ENCODE measurements at places on chromosomes 4 and X.

DNA sequence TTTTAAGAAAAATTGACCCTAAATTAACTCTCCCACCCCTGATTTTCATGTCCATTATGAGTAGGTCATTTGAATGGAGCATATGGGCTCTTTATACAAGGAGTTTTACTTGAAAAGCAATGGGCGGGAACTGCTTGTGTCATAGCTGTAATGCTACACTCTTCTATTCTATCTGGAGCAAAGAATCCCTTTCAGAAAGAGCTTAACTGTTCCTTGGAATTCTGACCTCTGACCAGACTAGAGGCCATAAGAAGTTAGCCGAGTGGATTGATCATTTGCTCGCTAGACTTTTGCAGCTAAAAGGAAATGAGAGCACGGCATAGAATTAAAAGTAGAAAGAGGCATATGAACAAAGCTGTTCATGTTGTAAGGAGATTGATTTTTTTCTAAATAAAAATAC lies 79.1 kb downstream of the DOCK11 start:
- DNase-seq: no peak

GRCh38 chr4:13615161-13615560 lies 12.4 kb downstream of the BOD1L1 start:
- no peak for DNase-seq

GRCh38 chrX:46573892-46574773 lies 568 bp downstream of the CHST7 start:
- DNase-seq: no peak

GRCh38 chrX:65697915-65698796 lies 30.7 kb downstream of the MSN start:
- no peak for DNase-seq

DNA sequence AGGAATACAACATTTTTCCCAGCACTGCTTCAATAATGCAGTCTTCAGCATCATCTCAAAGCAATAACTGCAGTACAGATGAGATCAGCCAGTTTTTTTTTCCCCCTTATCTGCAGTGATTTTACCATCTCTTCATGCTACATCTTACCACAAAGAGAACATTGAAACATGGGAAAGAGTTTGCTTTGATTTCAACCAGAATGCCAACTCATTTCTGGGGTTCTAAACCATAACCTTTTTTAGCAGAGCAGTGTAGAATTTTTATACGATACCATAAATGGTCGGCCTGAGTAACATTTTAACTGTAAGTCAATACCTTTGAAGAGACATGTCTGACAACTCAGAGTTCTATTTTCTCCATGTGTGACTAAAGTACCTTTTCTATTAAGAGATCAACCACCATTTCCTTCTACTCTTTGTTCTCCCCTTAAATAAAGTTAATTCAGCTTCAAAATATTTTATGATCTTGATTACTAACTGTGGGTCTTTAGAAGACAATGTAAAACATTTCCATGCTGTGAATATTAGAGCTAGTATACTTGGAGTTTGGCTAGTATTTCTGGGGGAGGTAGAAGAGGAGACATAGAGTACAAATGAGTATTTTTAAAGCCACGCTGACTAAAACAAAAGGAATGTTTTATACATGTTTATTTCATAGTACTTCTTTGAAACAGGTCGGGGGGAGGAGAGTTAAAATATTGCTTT lies 69.1 kb downstream of the TET2 start:
- no peak for DNase-seq

DNA sequence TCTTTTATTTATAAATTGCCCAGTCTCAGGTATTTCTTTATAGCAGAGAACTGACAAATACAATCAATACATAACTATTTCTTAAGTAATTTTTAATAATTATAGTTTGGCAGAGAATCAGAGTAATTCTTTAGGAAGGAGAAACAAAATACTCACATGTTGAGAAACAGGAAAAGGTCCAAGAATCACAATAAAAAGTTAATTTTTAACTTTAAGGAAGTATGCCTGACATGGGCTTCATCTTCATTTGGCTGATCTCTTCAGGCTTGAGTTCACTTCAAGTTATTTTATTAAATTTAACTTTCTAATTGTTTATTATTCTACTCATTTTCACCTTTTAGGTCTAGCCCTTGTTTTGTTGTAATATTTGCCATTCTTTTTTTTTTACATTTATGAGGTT lies 36.1 kb upstream of the RNF150 start:
- no peak for DNase-seq

- DNase-seq: no peak
Measured at GRCh38 chr4:60992037-60992436, 208.1 kb upstream of the ADGRL3 start.

DNA sequence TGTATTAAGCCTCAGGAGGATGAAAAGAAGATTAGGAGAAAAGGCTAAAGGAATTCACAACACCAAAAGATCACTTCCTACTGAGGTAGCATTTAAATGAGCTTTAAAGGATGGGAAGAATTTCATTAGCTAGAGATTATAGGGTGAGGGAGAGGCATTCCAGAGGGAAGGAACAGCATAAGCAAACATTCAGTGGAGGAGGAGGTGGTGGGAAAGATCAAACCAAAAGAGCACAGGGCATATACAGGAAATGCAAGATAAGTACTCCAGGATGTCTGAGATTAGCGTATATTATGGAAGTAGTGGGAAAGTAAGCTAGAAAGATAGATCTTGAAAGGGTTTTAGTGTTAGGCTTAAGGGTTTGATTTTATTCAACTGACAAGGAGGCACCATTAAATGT lies 84.8 kb downstream of the COL4A6 start:
- DNase-seq: no peak

DNA sequence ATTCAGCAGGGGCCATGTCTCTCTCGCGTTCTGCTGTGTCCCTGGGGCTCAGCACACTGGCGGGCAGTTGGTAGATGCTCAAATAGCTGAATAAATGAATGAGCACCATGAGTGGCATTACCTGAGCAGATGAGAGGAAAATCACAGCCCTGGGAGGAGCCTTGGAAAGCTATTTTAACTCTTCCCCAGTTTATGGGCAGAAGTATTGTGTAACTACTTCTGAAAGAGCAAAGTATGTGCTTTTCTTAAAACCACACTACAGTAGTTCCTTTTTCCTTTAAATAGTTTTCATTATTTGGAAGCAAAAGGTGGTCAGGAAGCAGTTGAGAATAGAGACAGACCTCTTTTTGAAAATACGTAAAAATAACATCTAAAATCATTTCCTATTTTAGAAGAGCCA lies 3.0 kb upstream of the PLAC1 start:
- no peak for DNase-seq

DNA sequence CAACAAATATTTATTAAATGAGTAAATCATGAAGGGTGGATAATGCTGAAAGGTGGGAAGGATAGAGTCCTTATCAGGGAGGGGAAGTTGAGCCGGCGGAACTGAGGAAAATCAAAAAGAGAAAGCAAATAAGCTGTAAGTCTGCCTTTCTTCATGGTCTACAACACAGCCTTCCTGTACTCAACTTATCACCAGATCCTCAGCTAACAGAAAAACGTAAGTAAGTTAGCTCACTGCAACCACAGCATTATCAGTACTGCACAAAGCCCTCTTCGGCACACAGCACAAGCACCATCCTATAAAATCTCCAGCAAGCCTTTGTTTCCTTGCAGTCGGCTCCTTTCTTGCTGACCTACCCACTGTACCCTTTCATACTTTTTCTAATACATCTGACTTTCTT lies 70.3 kb downstream of the CRMP1 start:
- no peak for DNase-seq

DNA sequence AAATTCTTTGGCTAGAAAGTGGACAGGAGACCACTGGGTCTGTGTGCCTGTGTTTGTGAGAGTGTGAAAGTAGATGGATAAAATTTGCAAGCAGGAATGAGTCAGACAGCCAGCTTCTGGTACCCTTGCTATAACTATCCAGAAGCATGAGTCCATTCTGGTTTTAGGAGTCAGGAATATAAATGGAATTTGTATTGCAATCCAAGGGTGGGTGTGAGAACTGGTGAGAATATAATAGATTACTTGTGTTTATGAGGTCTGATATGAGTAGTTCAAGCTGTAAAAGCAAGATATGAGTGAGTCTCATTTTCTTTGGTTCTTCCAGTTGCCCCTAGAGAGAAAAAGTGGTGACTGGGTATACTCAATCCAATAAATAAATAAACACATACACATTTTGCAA lies 212.7 kb upstream of the TAPT1 start:
- peak; percentile 21 for DNase-seq

GRCh38 chr4:163395758-163396157 lies 52.1 kb downstream of the NPY5R start:
- DNase-seq: no peak

DNA sequence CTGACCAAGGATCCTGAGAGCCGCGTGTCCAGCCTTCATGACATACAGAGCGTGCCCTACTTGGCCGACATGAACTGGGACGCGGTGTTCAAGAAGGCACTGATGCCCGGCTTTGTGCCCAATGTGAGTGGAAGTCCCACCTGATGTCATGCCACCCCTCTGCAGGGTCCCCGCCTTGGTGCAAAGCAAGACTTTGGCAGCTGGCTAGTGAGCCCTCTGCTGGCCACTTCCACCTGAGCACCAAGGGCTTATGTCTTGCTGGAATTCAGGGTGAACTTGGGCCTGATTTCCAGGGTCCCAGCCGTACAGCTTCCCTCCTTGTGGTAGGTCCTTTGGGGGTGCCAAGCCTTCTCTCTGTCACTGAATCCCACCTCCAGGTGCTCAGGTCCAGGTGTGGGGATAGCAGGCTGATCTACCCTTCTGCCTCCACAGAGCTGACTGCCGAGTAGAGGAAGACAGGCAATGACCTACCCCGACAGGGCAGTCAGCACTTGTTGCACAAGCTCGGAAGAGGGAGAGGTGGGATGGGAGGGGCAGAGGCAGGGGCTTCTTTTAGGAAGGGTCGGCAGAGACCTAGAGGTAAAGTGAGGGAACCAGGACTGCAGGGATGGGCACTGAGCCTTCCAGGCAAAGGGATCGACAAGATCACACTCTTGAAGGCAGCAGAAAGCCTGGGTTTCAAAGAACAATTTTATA lies 248.1 kb downstream of the EVC2 start:
- no peak for DNase-seq

DNA sequence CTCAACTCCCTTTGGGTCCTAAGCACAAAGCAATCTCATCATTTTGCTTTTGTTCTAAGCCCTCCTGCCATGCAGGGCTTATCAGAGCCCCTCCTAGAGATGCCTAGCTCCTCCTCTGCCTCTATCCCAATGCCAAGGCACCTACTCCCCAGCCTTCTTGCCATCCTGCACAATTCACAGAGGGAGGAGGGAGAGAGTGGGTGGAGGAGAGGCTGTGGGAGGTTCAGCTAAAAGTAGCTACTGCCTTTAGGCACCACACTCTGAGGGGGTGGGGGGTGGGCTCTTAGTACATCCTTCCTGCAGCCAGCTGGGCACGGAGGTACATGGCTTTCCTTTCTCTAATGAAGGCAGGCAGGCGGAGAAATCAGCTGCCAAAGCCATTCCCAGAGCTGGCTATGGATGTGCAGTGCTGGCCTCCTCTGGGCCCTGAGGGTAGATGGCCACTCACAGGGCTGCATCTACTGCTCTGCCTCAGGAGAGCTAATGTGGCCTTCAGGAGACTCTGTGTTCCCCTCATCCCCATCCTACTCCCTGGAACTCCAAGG lies 40.1 kb downstream of the ARHGEF9 start:
- no peak for DNase-seq

- DNase-seq: no peak
Measured at GRCh38 chr4:38695809-38696208, 31.8 kb downstream of the KLF3 start.

DNA sequence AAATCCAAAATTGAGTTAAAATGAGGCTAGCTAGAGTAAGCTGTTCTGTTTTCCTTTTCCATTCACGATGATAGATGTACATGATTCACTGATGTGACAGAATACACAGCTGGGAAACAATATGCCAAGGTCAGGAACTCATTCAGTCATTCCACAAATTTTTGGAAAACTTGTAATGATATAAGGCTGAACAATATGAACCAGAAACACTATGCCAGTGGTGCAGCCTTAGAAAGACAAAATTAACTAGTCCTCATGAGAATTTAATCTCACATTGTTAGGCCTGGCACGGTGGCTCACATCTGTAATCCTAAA lies 50.0 kb upstream of the NDST3 start:
- DNase-seq: no peak

DNA sequence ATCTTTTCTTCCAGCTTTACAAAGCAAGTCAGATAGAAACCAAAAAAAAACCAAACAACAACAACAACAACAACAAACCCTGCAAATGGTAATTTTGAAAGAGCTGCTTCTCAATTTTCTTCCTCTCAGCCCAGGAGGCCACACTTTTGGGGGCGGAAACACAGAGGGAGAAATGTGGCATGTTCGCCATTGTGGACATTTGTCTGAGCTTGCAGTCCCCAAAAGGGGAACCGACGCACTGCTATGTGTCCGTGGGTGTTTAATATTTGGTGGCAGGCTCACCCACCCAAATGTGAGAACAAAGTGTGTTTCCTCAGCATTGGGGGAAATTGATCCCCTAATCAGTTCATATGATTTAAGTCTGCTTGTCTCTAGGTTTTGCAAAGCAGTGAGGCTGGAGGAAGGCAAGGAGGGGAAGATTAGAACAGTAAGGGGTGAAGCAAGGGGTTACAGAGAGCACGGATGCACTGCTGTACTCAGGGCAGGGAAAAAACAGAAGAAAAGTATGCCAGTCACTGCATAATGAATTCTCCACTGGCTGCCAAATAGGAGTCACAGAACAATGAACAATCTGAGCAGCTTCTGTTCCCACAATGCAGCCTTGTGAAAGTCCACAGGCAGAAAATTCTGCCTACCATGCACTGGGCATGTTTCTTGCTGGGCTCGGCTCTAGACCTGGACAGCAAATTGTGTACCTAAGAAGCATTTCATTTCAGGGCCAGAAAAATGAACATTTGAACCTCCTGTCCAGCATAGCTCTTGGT lies 74.7 kb upstream of the GPM6B start:
- DNase-seq: no peak

- no peak for DNase-seq
Measured at GRCh38 chrX:40543661-40544328, 37.0 kb upstream of the ATP6AP2 start.

- DNase-seq: peak; percentile 27
Measured at GRCh38 chrX:15435836-15436619, 51.8 kb upstream of the VEGFD start.

GRCh38 chr4:184346682-184347081 lies 127.7 kb downstream of the IRF2 start:
- no peak for DNase-seq

- no peak for DNase-seq
Measured at GRCh38 chrX:40091691-40092421, 5.9 kb downstream of the BCOR start.
